ENCODE measurements at places on chromosomes 16 and 17. TPM values are rescaled to one million over a fixed set of nuclear protein-coding genes. Genes with fewer than 3 reads are reported as not detected.
A peak's percentile ranks its signal among the peaks of the same experiment; 100 is the strongest.

Gene MTSS2
- total RNA-seq: 6.0 TPM

Gene FOXJ1
- 8.7 TPM for total RNA-seq

Gene SPSB3
- total RNA-seq: 33.0 TPM

Gene GPRC5B
- total RNA-seq: not detected

Gene HOXB1
- not detected for total RNA-seq

Gene ZC3H18
- 90.0 TPM for total RNA-seq

GRCh38 chr17:17051380-17051779 lies 9.1 kb downstream of the MPRIP start:
- no peak overlapping the region for H3K27ac ChIP-seq
- no peak for DNase-seq
- peaks cover 44% of the 10 kb centered on the region for H3K4me1 ChIP-seq
- no peaks in the 10 kb centered on the region for H3K27me3 ChIP-seq
- no peak overlapping the region for H3K4me3 ChIP-seq
- peaks cover 4% of the 10 kb centered on the region for H3K36me3 ChIP-seq

DNA sequence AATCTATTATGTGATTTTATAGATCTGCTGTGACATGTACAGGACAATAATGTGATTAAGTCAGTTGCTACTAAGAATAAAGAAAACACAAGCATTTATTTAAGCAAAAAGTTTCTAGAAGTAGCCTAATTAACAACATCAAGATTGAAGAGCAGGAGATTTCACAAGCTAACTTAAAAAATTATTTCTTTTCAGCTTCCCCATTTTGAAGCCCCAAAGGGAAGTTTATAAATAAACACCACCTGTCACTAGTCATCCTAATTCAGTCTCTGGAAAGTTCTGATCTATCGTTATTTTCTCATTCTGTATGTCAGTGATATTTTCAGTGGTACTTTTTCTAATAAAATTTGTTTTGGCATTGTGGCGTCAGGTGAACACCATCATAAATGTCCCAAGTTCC lies 8.3 kb downstream of the CAPNS2 start:
- no peak overlapping the region for H3K4me3 ChIP-seq
- H3K4me1 ChIP-seq: no peaks in the 10 kb centered on the region
- no peak for DNase-seq
- H3K27me3 ChIP-seq: peaks cover 2% of the 10 kb centered on the region
- no peak overlapping the region for H3K27ac ChIP-seq

DNA sequence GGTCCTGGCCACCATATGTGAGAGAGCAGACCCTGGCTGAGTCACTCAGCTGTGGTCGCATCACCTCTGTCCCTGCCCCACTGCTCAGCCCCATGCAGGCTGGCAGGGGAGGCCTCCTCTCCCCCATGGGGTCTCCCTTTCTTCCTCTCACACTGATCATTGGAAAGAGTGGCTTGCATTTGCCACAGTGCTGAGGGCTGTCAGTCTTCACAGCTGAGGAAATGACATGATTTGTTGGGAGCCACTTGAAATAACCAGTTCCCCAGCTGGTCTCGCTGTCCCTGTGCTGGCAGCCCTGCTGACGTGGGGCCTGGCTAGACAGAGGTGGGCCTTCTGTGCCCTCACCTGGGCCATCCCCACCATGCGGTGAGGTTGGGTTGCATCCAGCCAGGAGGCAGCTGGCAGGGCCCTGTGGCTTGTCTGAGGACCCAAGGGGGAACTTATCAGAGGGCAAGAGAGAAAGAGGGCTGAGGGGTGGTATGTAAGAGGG lies 30.1 kb upstream of the MED9 start:
- H3K36me3 ChIP-seq: no peaks in the 10 kb centered on the region
- H3K27me3 ChIP-seq: peaks cover 7% of the 10 kb centered on the region
- H3K4me1 ChIP-seq: no peaks in the 10 kb centered on the region

DNA sequence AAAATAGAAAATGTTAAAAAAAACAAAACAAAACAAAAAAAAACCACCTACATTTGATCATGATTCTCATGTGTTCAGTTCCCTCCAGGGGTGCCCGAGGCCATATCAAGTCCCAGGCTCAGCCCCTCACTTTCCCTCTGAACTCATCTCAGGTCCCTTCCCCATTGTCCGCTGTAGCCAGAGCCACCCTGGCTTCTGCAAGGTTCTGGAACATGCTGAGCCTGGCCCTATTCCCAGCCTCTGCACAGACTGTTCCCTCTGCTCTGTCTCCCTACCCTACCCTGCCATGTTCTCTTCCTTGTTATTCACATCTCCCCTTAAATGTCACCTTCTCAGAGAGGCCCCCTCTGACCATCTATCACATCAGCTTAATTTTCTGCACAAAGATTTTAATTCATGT lies 46.9 kb downstream of the TK2 start:
- peak; percentile 12 for DNase-seq
- no peak overlapping the region for H3K4me3 ChIP-seq
- H3K27ac ChIP-seq: no peak overlapping the region
- peaks cover 6% of the 10 kb centered on the region for H3K27me3 ChIP-seq
- H3K36me3 ChIP-seq: no peaks in the 10 kb centered on the region

DNA sequence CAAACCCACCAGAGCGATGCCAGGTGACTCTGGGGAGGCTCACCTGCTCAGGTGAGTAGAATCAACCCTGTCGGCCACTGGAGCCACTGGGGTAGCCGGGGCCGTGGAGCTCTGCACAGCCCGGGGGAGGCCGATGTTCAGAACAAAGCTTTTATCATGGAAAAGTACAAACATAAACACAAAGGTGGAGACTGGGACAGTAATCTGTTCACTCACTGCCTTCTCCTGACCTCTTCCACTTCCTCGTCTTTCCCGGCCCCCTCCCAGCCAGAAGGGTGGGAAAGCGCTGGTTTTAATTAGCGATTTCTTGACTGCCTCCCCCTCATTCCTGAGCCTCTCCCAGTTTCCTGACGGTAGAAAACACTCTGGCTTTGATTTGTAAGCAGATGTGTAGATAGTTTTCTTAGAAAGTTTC lies 9.8 kb upstream of the TEX19 start:
- DNase-seq: no peak
- H3K4me1 ChIP-seq: peaks cover 8% of the 10 kb centered on the region
- no peak overlapping the region for H3K4me3 ChIP-seq
- H3K36me3 ChIP-seq: no peaks in the 10 kb centered on the region
- H3K27ac ChIP-seq: no peak overlapping the region

GRCh38 chr17:66348584-66349165 lies 46.3 kb downstream of the PRKCA start:
- peaks cover 17% of the 10 kb centered on the region for H3K36me3 ChIP-seq
- peaks cover 61% of the 10 kb centered on the region for H3K4me1 ChIP-seq
- H3K27me3 ChIP-seq: no peaks in the 10 kb centered on the region

GRCh38 chr17:74526681-74527080 lies 4.6 kb downstream of the CD300LB start:
- H3K4me1 ChIP-seq: peaks cover 2% of the 10 kb centered on the region
- H3K27me3 ChIP-seq: peaks cover 18% of the 10 kb centered on the region
- no peak overlapping the region for H3K27ac ChIP-seq

- H3K27ac ChIP-seq: no peak overlapping the region
- no peak overlapping the region for H3K4me3 ChIP-seq
- H3K36me3 ChIP-seq: no peaks in the 10 kb centered on the region
- DNase-seq: no peak
Observed at GRCh38 chr16:10069374-10069773, 112.9 kb downstream of the GRIN2A start.

- H3K36me3 ChIP-seq: no peaks in the 10 kb centered on the region
- no peak for DNase-seq
- no peak overlapping the region for H3K4me3 ChIP-seq
- H3K4me1 ChIP-seq: no peaks in the 10 kb centered on the region
Observed at GRCh38 chr16:48126801-48127644, 28.8 kb downstream of the ABCC12 start.

All from activated CD8-positive, alpha-beta T cell treated with anti-CD3 and anti-CD28 coated beads, Interleukin-2, amount 10 ng/mL, durations not matched to agents 7 days and 5 days (primary cell).